ENCODE measurements at places on chromosomes 7 and 10.

DNA sequence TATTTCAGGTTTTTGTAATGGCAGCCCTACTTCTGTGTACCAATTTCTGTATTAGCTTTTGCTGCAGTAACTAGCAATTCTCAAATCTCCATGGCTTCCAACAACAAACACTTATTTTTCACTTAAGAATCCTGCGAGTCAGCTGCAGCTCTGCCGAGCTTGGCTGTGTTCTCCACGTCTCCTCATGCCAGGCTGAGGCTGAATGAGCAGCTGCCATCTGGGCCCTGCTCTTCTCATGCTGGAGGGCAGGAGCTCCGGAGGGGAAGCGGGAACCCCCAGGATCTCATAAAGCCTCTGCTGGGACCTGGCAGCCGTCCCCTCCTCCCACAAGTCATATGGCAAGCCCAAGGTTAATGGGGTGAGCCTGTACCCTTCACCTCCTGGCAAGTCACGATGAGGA is 591.1 kb downstream of the SDK1 start:
- no peak for DNase-seq

GRCh38 chr10:32180390-32181280 is 124.4 kb upstream of the KIF5B start:
- no peak for DNase-seq

DNA sequence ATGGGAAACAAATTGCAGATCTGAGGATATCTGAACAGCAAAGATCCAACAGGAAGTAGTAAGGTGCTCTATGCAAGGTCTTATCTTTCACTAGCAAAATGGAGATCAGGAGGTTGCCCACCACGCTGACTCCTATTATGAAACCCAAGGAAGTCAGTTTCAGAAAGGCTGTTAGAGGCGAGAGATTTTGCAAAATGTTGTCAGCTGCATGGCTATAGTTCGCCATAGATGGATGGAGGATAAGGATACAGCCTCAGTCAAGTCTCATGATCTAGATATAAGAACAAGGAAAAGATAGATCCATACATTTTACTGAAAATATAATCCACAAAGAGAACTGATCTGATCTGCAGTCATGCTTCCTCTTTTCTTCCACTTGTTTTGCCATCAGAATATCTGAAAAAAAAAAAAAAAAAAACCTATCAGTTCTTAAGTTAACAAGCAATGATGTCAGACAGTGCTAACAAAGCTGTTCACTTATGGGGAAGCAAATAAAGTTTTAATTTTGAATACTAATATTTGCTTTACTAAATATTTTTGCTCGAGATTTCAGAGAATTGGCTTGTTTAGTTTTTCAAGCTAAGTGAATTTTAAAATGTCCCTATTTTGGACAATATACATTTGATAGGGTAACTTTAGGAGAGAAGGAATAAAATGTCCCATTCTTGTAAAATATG is 2.0 kb downstream of the GPR85 start:
- DNase-seq, result no peak

DNA sequence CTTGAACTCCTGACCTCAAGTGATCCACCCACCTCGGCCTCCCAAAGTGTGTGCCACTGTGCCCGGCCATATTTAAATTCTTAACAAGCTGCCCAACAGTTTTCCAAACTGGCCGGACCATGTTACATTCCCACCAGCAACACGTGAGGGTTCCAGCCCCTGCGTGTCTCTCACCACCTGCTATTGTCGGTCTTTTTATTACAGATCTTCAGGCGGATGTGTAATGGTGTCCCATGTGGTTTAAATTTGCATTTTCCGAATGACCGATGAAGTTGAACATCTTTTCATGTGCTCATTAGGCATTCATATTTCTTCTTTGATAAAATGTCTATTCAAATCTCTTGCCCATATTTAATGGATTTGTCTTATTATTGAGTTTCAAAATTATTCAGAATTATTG is 11.5 kb downstream of the ELFN1 start:
- peak; percentile 62 for DNase-seq

- peak; percentile 17 for DNase-seq
Observed at GRCh38 chr7:69018200-69018599, 580.1 kb upstream of the AUTS2 start.

GRCh38 chr10:22486431-22486830 is 141.1 kb downstream of the SPAG6 start:
- no peak for DNase-seq

DNA sequence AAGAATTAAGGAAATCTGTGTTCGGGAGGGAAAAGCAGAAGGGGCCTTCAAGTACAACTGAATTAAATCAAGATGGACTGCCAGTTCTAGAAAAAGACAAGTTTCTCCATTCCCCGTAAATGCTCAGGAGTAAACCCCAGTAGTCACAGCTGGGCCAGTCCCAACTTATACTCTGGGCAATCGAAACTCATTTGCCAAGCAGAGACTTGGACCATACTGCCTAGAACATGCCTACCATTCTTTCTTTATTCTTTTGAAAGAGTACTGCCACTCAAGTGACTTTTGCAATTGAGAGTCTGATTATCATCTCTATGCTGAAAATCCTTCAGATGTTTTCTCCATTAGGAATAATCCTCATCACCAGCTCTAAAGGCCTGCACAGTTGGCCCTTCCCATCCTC is 21.4 kb downstream of the RPP30 start:
- no peak for DNase-seq

DNA sequence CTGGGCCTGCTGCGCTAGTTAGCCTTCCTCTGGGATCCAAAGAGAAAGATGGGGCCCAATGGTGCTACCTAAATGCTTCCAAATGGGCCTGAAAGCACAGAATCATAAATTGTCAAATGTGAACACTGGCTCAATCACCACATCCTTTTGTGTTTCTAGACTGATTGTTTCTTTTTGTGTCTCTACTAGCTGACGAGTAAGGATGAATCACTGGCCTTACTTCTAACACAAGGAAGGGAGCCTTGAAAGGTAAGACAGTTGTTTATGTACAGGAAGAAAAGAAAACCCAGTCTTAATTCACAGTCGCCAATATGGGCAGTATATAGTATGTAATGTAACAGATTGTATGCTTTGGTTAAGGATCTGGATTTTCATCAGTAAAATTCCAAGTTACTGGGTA is 89.5 kb downstream of the ZNF92 start:
- no peak for DNase-seq

- DNase-seq, result no peak
Observed at GRCh38 chr10:70328967-70329366, 45.2 kb upstream of the NPFFR1 start.

GRCh38 chr10:74835963-74836362 is 9.6 kb downstream of the KAT6B start:
- no peak for DNase-seq

- DNase-seq, result no peak
Observed at GRCh38 chr7:114941692-114942091, 19.8 kb downstream of the MDFIC start.

- DNase-seq, result no peak
Observed at GRCh38 chr7:148911626-148912025, 27.5 kb upstream of the EZH2 start.

GRCh38 chr10:100621360-100622205 is 85.8 kb downstream of the HIF1AN start:
- DNase-seq, result no peak

- no peak for DNase-seq
Observed at GRCh38 chr10:122291739-122292138, 20.6 kb downstream of the BTBD16 start.

DNA sequence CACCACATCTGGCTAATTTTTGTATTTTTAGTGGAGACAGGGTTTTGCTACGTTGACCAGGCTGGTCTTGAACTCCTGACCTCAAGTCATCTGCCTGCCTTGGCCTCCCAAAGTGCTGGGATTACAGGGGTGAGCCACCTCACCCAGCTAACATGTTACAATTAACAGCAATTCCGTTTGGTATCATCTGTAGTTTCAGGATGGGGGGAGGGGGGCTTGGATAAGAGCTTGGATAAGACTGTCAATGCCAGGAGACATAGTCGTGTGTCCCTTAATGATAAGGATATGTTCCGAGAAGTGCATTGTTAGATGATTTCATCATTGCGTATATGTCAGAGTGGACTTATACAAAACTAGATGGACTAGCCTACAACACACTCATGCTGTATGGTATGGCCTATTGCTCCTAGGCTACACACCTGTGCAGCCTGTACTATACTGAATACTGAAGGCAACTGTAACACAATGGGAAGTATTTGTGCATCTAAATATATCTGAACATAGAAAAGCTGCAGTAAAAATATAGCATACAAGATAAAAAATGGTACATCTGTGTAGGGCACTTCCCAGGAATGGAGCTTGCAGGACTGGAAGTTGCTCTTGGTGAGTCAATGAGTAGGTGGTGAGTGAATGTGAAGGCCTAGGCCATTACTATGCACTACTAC is 103.9 kb upstream of the TNS3 start:
- DNase-seq, result no peak

DNA sequence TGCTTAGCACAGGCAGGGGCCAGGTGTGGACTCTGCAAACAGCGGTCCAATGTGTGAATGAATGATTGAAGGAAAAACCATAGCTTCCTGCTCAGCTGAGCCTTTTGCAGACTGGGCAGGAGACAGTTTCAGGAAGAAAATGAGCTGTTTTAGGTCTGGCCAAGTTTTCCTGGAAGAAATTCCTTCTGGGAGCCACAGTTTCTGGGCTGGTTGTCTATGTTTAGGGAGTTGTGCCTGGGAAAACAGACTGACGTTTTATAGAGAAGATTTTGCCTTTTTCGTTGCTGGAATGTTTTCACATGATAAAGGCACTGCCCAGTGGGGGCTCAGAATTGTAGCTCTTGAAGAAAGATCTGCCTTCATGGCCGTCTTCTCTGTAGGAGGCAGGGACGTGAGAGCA is 255.1 kb downstream of the CCSER2 start:
- DNase-seq, result no peak

DNA sequence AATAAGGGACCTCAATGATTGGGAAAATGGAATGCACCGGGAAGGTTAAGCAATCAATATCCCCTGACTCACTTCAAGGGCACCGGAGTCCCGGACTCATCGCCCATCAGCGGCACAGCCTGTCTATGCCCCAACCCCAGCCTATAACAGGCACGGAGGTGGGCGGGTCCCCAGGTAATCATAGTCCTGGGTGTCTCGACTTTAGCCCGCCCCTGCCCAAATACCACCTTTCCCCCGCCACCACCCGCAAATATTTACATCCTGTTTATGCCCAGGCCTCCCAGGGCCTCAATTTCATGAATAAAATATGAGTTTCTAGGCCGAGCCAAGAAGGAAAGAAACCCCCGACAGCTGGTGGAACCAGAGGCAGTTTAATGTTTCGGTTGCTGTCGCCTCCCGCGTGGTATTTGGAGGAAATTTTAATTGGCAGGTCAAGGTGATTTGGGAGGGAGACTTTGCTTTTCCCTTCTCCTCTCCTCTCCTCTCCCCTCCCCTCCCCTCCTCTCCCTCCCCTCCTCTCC is 15.6 kb upstream of the RFC2 start:
- DNase-seq, result peak; percentile 83

- DNase-seq, result no peak
Observed at GRCh38 chr7:98509836-98510235, 107.2 kb upstream of the NPTX2 start.

All from OCI-LY7 (cell line).